ENCODE measurements at places on chromosomes 12 and 14.

- no peak for DNase-seq
These were observed 6.4 kb upstream of the MRPL42 start for GRCh38 chr12:93460902-93461301.

DNA sequence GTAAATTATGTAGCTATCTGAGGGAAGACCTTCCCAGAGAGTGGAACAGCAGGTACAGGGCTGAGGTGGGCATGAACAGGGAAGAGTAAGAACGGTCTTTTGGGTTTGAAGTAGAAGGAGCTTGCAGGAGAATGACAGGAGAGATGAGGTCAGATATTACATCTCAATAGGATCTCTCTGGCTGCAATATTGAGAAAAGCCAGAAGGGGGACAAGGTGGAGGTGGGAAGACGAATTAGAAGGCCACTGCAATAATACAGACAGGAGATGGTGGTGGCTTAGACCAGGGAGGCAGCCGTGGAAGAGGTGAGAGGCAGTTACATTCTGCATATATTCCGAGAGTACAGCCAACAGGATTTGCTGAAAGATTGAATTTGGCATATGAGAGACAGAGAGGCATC lies 310.2 kb downstream of the APAF1 start:
- DNase-seq = peak; percentile 8

DNA sequence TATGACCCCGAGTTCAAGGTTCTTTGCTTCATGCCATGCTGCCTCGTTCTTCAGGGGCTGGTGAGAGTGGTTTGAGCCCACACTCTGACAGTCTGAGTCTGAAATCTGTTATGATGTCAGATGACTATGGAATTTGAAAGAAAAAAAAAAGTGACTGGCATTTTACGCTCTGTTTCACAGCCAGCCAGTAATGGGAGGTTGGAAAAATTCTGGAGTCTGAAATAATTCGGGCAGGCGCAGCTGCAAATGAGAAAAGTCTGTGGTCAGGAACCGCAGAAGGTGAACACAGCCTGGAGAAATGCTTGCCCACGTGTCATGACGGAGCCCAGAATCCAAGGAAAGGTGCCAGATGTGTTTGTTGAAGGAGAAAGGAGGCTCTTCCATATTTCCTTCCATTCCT lies 269.8 kb upstream of the PWP1 start:
- DNase-seq = no peak

- DNase-seq = no peak
These were observed 89.5 kb downstream of the SOX5 start for GRCh38 chr12:23860019-23860418.

GRCh38 chr14:89903340-89903952 lies 51.1 kb downstream of the EFCAB11 start:
- no peak for DNase-seq

DNA sequence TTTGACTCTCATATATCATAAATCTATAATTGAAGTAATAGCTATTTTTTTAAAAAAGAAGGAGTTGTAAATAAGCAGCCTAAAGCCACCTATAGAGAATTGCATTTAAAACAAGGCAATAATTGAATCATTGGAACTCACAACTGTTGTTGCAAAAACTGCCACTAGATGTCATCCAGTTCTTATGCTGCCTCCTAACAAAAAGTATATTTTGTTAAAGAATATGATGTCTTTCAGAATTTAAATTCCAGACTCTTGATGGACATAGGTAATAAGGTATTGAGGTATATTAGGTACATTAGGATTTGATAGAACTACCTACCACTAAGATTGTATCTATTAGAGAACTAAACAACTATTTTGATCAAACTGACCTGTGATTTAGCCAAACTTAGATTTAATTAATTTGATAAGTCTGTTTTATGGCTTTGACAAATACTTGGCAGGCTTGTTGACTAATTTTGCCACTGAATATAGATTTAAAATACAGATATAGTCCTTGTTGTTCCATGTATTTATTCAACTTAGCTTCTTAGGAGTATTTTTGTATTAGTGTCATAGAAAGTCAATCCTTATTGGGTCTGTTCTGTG lies 401.4 kb downstream of the RPL10L start:
- no peak for DNase-seq

- DNase-seq = no peak
These were observed 20.8 kb downstream of the CKAP4 start for GRCh38 chr12:106226884-106227640.

- DNase-seq = no peak
These were observed 897 bp downstream of the SUDS3 start for GRCh38 chr12:118377021-118377883.

GRCh38 chr12:109967383-109968031 lies 28.7 kb downstream of the GIT2 start:
- no peak for DNase-seq

DNA sequence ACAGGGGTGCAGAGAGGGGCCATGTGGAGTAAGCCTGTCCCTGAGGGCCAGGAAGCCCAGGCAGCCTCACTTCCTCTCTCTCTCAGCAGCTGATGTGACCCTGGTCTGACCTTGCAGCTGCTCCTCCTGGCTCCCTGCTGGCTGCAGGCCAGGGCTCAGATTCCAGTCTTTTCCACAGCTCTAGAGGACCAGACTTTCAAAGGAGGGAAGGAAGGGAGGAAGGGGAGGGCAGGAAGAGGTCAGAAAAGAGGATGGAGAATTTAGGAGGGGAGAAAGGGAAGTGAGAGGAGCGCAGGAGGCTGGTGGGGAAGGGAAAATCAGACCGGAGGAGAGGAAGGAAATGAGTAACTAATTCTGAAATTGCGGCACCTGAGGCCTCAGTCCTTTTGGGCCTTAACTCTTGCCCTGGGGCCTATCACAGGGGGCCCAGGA lies 40.9 kb upstream of the VASH1 start:
- no peak for DNase-seq

- no peak for DNase-seq
These were observed 3.1 kb downstream of the NR4A1 start for GRCh38 chr12:52054231-52054832.

DNA sequence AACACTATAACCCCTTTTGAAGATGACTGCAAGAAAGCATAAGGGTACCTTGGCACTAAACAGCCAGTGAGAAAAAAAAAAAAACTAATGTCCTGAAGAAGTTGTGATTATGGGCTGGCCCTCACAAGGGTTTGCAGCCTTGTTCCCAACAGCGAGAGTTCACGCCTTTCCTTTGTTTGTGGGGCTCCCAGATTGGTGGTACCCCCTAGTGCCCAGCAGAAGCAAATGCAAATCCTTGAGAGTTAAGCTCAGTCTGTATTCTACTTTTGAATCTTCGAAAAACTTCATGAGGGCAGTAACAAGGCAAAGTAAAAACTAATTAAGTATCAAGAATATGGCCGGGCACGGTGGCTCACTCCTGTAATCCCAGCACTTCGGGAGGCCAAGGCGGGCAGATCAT lies 238.9 kb upstream of the LMO3 start:
- no peak for DNase-seq

- DNase-seq = no peak
These were observed 402.4 kb upstream of the RGS6 start for GRCh38 chr14:71529848-71530247.

GRCh38 chr14:95313707-95314106 lies 6.0 kb downstream of the CLMN start:
- DNase-seq = no peak
